ENCODE measurements at places on chromosomes 12 and 14.

DNA sequence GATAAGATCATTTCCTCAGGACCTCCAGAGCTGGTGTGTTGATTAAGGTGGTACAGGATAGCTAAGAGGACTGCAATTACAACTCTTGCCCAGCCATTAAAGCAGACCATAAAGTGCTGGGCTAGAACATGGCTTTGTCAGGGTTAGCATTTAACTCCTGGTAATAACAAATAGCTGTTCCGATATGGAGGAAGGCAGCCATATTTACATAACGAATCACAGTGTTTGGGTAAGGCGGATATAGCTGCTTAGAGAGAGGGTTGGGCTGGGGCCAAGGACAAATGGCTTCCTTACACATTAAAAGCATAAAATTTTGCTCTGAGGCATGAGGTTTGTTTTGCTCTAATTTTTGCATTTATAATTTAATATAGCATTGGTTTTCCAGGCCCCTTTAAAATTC is 297.7 kb upstream of the DDHD1 start:
- no peak for DNase-seq

DNA sequence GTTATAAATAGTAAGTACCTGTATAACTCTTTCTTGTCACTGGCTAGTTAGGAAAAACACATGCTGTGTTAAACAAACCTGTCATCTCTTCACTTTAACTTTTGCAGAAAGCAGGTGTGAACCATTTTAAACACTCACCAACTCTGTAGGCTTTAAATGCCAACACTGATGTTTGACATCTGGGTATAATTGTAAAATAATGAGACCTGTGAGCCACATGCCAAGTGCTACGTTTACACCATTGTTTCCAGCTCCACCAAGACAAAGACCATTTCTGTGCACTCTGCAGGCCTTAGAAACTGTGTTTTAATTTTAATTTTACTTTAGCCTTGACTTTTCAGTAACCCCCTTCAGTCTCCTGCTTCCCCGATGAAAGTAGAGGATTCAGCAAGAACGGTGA is 11.0 kb downstream of the TPH2 start:
- no peak for DNase-seq

- no peak for DNase-seq
Observed at GRCh38 chr12:71935594-71935993, 3.1 kb upstream of the TPH2 start.

- no peak for DNase-seq
Observed at GRCh38 chr12:129984106-129984505, 80.3 kb upstream of the TMEM132D start.

GRCh38 chr14:36818246-36818645 is 156.6 kb downstream of the PAX9 start:
- DNase-seq, result no peak

DNA sequence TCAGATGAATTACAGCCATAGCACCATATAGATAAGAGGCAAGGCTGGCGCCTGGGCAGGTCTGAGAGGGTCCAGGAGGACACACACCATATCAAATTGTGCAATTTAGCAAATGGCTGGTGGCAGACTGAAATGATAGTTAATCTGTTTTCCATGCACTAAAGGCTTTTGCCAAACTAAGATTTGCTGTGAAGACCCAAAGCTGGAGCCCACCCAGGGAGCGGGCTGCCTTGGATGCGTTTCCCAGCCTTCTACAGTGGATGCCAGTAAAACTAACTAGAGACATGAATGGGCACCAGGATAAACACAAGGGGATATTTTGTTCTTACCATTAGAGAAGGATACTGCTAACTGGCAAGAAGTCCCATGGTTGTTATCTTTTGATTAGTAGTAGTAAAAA is 475.1 kb downstream of the DPF3 start:
- no peak for DNase-seq

GRCh38 chr14:68229423-68230100 is 410.0 kb downstream of the RAD51B start:
- DNase-seq, result no peak

GRCh38 chr14:93115821-93116675 is at the start of gene ITPK1:
Gene ITPK1 (minus strand): TSS chr14:93115925. CDS start chr14:93115163, 762 bp downstream.
- peak; percentile 37 for DNase-seq

GRCh38 chr14:75673345-75674035 is 12.4 kb downstream of the TTLL5 start:
- no peak for DNase-seq

- no peak for DNase-seq
Observed at GRCh38 chr12:82694970-82695369, 8.3 kb downstream of the TMTC2 start.

- DNase-seq, result no peak
Observed at GRCh38 chr12:23534196-23534595, 415.3 kb downstream of the SOX5 start.

DNA sequence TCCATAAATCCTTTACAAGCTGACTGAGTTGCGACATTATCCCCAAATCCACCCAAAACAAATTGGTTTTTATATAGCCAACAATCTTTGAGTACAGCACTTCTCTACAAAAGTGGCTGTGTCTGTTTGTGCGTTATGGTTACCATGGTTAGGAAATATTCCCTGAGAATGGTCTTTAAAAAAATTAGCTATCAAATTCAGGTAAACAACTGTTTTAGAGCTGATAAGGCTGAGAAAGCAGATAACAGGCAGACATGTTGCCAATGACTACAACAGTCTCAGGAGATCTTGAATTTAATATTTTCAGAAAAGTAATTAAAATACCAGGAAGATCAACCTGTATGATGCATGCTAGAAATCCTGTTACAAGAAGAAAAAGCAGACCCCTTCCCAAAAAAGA is 248.0 kb downstream of the RASSF9 start:
- no peak for DNase-seq

DNA sequence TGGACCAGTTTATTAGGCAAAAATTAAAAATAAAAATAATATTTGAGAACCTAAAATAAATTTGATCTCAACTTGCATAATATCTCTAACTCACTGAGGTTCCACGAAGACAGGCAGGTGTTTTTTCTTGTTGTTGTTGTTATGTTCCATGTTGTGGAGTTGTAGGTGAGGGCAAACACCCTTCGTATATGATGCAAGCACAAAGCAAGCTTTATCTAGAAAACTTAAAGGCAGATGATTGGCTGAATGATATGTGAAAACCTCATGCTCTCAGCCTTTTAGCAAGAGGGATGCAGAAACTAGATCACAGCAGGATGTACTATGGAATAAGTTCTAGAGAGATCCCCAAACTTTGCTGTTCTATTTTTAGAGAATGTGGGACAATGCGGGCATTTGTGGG is 502.7 kb downstream of the ETNK1 start:
- DNase-seq, result no peak

- no peak for DNase-seq
Observed at GRCh38 chr14:25406818-25407217, 356.9 kb upstream of the STXBP6 start.

DNA sequence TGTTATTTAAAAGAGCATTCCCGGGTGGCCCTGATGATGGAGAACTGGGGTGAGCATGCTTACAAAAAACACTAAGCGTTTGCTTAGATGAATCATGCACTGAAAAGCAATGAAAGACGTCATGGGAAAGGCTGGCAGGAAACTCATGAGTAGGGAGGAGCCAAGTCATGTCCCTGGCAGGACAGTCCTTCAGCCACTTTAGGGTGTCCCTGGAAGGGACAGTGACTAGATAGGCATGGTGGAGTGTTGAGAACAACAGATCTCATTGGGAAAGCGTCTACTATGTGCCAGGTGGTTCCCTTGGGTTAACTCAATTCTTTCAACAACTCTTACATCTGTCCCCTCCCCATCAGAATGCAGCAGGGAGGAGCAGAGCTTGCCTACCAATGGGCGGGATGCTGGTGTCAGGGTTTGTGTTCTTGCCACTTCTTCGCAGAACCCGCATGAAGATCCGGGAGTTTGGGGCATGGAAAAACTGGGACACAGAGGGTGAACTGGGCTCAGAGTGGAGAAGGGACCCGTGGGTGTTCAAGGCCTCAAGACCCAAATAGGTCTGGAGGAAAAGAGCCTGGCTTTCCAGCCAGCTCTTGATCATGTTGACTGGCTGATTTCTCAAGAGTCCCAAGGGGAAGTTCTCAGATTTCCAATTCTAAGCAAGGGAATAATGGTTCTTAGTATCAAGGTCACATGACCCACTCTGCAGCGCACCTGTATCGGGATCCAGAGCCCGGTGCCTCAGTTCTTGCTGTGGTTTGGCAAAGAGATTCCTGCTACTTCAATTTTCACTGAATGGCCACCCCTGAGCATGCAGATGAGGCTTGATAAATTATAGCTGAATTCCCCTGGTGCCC is 653.9 kb upstream of the TBX3 start:
- DNase-seq, result no peak

GRCh38 chr12:68866950-68867349 is 59.0 kb downstream of the MDM2 start:
- no peak for DNase-seq

GRCh38 chr12:106025129-106025528 is 113.6 kb downstream of the NUAK1 start:
- no peak for DNase-seq

DNA sequence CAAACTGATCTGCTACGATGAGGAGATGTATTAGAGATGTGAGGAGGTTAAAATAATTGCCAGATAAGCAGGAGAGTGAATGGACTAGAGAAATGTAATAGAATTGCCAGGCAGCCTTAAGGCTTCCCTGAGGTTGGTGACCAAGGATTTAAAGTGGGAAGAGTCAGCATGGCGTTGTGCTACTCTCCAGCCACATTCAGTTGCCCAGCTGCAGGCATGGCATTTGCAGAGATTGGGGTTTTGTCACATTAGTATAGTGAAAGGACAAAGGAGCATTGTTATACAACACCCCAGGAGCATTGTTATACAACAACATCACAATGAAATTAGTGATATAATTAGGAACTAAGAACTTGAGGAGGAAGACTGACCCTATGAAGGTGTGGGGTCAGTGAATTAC is 31.7 kb downstream of the MARK3 start:
- DNase-seq, result no peak

DNA sequence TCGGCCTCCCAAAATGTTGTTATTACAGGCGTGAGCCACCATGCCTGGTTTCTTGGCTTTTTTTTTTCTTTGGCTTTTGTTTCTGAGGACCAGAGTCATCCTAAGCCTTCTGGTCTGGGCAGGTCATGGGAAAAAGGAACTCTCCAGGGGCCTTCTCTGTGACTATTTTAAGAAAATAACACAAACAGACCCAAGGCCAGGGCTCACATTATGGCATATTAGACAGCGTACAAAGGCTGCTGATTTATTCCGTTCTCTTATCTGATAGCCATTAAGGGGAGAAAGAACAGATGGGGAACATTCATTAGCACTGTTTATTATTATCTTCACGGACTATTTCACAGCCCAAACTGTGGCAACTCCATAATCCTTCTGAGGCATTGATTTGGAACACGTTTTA is 28.8 kb upstream of the MANSC4 start:
- no peak for DNase-seq

DNA sequence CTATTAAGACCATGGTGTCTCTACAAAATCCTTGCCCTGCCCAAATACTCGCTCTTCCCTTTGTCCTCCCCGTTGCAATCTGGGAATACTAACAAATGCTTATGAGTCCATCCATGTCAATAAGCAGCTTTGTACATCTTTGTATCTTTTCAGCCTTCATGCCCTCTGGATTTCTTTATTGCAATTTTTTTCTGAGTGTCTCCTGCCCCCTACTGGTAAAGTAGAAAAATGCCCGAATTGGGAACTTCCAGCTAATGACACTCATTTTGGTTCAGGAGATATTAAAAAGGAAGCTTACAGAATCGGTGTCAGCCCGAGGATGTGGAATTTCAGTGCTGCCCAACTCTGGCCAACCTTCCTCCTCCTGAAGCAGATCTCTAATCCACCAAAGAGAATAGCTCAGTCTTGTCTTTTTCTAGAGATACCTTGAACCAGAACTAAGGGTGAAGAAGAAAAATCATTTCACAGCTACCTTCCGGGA is 46.0 kb downstream of the SH2B3 start:
- no peak for DNase-seq

DNA sequence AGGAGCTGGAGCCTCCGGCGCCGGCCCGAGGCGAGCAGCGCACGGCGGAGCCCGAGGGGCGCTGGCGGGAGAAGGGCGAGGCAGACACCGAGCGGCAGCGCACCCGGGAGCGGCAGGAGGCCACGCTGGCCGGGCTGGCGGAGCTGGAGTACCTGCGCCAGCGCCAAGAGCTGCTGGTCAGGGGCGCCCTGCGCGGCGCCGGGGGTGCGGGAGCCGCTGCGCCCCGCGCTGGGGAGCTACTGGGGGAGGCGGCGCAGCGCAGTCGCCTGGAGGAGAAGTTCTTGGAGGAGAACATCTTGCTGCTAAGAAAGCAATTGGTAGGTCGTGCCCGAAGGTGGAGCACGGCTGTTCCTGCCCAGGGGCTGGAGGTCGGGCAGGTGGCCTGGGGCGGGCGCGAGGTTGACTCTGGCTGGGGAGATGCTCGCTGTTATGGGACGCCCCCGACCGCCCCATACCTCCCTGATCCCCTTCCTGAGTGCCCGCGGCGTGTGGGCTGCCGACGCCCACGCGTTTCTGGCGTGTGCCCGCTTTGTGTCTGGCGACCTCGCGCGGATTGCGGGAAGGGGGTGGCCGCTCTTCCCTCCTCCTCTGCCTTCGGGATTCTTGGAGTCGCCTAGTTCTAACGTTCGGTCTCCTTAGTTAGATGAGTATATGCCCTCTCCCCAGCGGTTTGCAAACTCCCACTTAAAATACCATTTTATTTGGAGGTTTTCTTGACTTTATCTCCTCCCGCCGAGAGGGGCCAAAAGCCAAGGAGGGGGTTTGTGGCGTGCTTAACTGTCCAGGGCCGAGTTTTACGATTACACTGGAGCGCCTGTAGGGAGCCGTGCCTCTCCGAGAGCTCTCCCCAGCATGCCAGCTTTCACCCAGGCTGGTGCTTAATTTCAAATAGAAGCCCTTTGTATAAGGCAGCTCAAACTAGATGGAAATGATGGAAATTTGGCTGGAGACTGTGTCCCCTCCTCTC is 752 bp downstream of the DACT1 start:
- no peak for DNase-seq

DNA sequence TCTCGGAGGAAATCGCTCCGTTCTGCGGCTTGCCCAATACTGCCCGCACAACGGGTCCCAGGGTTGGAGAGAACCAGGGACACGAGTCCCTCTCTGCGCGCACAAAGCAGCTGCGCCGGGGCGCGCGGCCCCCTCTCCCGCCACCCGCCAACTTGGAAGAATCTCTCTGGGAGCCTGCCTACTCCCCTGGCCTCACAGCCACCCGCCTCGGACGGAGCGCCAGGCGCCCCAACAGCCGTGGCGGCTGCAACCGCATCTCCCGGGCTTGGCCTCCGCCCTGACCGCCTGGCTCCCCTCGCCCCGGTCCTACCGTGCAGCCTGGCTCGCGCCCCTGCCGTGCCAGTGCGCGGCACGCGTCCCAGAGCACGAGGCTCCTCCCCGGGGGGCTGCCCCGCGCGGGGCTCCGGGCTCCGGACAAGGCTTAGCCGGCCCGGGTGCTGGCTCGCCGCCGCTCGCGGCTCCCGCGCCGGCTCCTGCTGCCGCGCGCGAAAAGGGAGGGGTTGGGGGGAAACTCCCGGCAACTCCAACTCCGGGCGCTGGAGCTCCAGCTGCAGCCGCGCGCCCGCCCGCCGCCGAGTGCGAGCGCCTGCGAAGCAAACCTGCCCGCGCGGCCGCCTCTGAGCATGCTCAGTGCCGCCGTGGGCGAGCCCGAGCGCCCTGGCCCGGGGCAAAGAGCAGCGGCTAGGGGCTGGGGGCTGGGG is at the start of gene STXBP6:
TSS of gene STXBP6 (minus strand) at position 580 of the 701 bp plus-strand sequence. CDS start 75,329 bp downstream, outside the sequence.
- DNase-seq, result no peak

- DNase-seq, result no peak
Observed at GRCh38 chr14:88233915-88234314, 89.2 kb downstream of the KCNK10 start.
